Memory B cell (primary cell): ENCODE measurements at places on chromosomes 4 and X.
A peak's percentile ranks its signal among the peaks of the same experiment; 100 is the strongest.

- no peak for DNase-seq
Measured at GRCh38 chr4:121255986-121256750, 92.0 kb upstream of the TNIP3 start.

DNA sequence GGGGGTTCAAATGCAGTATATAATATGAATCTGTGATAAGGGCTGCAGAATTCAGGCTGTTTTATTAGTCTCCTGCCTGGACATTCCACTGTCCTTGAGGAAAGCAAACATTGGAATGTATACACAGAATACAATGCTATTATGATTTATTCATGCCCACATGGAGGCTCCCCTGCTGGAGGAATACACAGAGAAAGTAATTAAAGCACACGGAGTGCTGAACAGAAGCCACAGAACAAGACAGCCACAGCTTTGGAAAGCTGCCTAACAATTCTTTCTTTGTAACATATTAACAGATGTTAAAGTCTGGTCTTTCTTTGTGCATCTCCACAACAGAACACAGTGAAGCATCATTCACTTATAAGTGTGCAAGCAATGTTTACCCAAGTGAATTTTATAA is 155.8 kb downstream of the ARAP2 start:
- no peak for DNase-seq

DNA sequence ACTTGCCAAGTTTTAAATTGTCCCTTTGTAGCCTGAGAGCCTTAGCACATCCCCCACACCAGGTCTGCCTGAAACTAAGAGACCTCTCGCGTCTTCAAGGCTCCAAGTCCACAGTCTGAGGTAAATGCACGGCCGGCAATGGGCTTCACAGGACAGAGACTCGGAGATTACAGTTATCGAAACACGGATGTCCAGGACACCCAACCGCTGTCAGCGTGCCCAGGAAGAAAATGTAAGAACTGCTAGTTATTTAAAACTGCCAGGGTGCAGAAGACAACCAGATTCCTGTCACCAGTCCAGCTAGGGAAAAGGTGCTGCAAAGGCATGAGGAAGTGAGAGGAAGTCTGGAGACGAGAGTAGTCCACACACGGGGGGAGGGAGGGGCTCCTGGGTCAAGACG is 28.9 kb downstream of the ZNF827 start:
- DNase-seq = no peak

- DNase-seq = no peak
Measured at GRCh38 chrX:119132316-119132715, 4.7 kb upstream of the KIAA1210 start.

DNA sequence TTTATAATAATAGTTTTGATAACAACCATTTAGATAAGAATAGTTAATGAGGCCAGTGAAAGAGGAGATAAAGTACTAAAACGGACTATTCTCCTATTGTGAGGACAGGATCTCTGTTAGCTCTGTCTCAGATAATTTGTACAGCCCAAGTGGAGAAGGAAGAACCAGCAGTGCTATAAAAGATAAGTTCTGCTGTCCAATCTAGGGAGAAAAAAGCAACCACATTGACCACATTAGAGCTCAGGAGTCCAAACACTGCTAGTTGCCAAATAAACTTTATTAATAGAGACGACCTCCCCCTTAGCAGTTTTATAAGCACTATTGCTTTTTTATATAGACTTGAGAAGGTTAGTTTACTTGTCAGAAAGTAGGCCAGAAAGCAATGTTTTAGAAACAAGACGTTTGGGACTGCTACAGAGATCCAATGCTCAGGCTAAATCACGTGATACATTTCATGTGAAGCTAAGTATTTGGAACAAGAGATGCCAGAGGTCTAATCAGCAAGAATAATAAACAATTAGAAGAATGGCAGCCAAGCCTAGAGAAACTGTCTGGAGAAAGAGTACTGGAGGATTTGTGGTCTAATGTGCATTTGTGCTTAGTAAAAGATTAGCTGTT is 15.9 kb downstream of the IL15 start:
- DNase-seq = no peak

DNA sequence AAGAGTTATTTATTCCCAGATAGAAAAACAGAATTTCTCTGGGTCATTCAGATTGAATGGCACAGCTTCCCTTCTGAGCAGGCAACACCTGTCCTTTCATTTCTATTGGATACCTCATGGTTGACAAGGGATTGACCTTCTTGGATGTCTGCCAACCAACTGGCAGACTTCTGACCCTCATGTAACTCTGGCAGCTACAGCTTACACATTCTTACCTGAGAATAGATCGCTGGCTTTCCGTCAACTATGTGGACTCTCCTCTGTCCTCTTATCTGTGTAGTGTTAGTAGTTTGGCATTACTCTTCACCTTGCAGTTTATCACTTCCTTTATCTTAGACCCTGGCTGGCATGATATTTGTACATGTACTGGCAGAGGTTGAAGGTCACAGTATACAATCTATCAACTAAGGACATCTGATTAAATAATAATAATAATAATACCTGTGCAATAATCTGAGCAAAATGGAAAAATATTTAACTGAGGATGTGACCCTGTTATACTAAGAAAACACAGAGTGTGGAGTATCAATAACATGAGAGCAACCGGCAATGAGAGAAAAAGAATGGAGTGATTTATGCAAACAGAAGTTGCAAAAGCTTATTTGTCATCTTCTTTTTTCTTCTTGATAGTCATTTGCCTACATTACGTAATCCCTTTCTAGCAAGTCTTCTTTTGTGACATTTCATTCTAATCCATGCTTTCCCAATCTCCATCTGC is 1118.2 kb downstream of the ARAP2 start:
- no peak for DNase-seq

- no peak for DNase-seq
Measured at GRCh38 chr4:72701987-72702819, 133.2 kb upstream of the ADAMTS3 start.

DNA sequence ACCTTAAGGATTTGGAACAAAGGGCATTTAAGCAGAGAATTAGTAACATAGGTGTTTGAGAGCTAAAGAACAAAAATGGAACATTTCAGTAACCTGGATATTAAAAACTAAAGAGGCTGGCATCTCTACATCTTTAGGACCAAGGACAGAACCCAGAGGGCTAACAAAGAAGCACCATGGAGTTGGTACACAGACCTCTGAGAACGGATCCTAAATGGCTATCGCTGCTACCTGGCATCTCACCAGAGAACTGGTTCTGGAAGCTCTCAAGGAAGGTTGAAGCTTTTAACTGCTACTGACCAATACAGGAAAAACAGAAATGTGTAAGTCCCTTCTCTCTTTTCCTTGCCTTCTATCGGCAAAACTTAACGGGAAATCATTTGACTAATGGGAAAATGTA is 118.4 kb upstream of the TLL1 start:
- DNase-seq = no peak

DNA sequence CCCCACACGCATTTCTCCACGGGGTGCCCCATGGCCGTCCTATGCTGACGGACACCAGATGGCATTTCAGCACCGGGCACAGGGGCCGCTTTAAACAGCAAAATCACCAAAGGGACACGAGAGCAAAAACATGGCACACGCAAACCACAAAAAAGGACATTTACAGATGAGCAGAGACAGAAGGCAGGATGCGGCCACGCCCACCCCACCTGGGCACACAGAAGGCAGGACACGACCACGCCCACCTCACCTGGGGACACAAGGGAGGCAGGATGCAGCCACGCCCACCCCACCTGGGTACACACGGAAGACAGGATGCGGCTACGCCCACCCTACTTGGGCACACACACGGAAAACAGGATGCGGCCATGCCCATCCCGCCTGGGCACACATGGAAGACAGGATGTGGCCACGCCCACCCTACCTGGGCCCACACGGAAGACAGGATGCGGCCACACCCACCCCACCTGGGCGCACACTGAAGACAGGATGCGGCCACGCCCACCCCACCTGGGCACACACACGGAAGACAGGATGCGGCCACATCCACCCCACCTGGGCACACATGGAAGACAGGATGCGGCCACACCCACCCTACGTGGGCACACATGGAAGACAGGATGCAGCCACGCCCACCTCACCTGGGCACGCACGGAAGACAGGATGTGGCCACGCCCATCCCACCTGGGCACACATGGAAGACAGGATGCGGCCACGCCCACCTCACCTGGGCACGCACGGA is 69.1 kb downstream of the FAM53A start:
- DNase-seq = no peak

- DNase-seq = no peak
Measured at GRCh38 chrX:2490634-2491033, 10.1 kb downstream of the DHRSX start.

- no peak for DNase-seq
Measured at GRCh38 chrX:828411-828959, 197.9 kb downstream of the SHOX start.

GRCh38 chrX:70439016-70439415 is 5.6 kb upstream of the DLG3 start:
- no peak for DNase-seq

DNA sequence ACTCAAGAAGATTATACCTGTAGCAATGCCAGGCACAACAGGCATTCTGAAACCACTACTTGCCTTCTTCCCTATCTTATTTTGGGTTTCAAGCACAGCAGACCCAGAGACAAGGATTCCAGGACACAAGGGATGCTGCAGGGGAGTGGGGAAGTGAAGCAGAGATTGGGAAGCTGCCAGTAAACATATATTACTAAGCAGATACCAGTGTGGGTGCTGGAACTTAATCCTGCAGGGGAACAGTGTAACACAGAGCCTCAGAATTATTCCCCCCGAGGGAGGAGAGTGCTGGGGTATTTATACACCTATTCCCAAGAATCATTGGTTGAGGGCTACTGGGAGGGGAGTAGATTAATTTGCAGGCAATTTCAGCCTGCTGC is 33.3 kb upstream of the MAML3 start:
- no peak for DNase-seq

GRCh38 chr4:165115301-165115700 is 2.6 kb upstream of the TMEM192 start:
- no peak for DNase-seq

GRCh38 chrX:107654872-107655761 is 26.8 kb downstream of the PRPS1 start:
- DNase-seq = peak; percentile 58

DNA sequence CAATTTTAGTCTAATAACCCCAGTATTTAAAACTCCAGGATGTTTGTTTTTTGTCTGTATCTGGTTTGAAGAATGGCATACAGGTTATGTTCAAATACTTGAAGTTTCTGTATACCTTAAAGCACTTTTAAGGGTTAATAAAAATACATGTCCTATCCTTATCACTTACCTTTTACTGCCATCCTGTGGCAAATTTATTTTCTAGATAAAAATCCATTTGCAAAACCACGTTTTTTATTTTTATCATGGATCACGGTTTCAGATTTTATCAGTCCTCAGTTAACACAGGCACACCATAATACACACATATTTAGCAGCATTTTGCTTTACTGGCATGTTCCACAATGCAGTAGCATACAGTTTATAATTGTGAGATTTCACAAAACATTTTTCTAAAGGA is 113.3 kb upstream of the H2AZ1 start:
- DNase-seq = no peak

DNA sequence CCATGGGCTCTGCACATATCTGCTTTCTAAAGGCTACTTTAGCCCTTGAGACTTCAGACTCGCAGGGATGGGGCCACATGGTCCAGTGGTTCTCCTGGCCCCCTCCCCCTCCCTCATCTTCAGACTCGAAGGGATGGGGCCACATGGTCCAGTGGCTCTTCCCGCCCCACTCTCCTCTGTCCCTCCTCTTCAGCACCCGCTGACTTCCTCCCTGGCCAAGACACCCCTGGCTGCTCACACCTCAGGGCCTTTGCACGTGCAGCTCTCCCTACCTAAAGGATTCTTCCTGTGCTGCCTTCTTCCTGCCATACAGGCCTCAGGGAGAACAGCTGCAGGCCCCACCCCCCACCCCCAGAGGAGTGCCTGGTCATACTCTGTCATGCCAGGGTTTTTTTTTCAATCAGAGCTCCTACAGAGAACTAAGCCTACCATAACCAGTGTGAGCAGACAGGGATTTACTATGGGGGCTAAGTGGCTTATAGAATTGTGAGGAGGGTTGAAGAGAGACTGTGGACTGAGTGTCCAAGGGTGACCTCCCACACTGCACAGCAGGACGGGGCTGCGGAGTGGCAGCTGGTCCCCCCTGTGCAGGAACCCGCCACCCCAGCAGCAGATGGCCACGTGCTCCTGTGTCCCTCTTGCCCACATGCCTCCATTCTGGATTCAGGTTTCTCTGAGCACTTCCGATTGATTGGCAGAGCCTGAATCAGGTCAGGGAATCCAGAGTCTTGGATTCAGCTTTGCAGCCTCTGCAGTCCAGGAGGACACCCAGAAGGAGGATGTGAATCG is 6.1 kb upstream of the SPON2 start:
- no peak for DNase-seq

- DNase-seq = no peak
Measured at GRCh38 chr4:110197529-110198042, 829 bp downstream of the ELOVL6 start.

DNA sequence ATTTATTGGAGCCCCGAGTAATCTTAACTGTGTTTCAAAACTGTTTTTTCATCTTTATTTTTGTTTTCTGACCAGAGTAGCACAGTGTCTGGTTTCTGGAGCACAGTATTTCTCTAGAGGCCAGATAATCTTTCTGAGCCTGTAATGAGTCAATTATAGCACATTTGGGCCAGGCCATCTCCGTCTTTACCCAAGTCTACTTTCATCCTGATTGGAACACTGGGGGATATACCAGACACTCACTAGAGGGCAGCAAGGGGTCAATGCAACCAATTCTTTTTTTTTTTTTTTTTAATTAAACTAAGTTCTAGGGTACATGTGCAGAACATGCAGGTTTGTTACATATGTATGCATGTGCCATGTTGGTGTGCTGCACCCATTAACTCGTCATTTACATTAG is 282.0 kb downstream of the ARHGAP24 start:
- no peak for DNase-seq

DNA sequence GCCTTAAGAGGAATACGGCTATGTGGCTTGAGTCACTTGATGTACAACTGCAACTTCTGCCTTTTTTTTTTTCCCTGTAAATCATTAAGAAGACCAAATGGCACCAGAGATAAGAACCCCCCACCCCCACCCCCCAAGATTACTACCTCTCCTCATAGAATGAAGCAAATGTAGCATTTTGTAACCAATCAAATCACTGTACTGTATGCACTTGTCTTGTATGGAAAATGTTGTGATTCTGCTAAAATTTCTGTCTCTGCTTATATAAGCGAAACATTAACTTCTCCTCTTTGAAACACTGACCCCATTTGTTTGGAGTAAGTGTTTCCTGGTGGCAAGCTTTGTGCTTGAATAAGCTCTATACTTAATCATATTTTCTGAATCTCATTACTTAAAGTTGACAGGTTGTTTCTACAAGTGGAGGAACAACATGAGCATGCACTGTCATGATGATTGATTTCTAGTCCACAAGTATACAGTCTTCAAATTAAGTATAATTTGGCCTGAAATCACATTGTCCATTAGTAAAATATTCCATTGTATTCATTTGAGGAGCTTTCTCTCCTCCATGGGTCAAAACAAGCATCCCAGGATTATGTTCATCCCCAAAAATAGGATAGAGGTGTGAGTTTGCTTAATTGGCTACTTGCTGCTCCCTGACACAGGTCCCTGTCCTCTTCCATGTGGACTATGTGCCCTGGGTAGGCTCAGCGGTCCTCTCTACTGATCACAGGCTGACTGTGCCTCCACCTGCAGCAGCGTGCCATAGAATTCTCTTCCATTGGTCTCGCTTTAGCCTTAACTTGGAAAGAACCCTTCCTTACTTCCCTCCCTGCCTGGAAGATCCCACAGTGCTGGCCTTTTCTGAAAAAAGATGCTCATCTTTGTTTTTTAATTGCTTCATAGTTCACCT is 104.0 kb upstream of the BMP2K start:
- no peak for DNase-seq
